Stimulated activated CD8-positive, alpha-beta memory T cell treated with anti-CD3 and anti-CD28 coated beads, Interleukin-15, amount 100 ng/mL, for 4 hours (primary cell): ENCODE measurements at places on chromosomes 16 and 17.

GRCh38 chr16:10558305-10558704 is 22.1 kb downstream of the EMP2 start:
- DNase-seq, result no peak

GRCh38 chr17:66126231-66126630 is 65.7 kb downstream of the CEP112 start:
- DNase-seq, result no peak

GRCh38 chr16:12678983-12679382 is 124.7 kb downstream of the CPPED1 start:
- no peak for DNase-seq

DNA sequence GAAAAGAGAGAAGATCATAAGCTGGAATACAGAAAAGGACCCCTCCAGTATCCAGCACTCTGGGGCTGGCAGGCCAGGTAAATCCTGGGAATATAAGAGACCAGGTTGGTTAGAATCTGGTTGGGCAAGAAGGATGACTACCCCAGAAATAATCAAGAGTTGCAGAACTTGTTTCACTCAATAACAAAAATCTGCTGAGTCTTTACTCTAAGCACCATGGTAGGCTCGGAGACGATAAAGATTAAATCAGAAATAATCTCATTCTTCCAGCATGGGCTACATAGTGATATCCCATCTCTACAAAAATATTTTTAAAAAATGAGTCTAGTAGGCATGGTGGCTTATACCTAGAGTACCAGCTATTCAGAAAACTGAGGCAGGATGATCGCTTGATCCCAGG is 138.0 kb upstream of the KCNJ16 start:
- no peak for DNase-seq

GRCh38 chr17:65633146-65633881 is 71.9 kb upstream of the AXIN2 start:
- no peak for DNase-seq

DNA sequence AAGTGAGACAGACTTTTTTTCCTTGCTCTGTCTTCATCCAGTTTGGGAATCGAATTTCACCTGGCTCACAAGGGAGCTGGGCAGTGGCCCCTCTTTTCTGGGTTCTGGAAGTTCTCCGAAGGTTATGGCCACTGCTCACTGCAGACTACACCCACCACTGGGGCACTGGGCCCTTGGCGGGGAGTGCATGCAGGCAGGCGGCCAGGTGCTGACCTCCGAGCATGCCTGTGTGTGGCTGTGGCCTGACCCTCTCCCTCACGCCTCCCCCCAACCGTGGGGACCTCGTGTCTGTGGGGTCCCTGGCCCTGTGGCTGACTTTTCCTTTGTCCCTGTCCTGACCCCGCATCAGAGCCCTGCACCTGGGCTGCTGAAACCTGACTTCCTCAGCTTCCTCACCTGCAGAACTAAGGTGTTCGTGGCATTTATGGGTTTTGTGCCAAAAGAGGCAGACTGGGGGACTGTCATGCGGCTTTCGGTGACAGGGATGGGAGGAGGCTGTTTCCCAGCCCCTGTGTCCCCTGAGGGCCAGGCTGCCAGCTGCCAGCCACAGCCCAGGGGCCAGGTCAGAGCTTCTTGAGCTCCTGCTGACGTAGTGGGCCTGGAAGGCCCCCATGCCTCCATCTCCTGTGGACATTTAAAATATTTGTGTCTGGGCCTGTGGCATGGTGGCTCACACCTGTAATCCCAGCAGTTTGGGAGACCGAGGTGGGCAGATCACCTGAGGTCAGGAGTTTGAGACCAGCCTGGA is 21.4 kb downstream of the ASPSCR1 start:
- no peak for DNase-seq

- no peak for DNase-seq
These were observed 23.9 kb downstream of the SRCAP start for GRCh38 chr16:30722916-30723315.

DNA sequence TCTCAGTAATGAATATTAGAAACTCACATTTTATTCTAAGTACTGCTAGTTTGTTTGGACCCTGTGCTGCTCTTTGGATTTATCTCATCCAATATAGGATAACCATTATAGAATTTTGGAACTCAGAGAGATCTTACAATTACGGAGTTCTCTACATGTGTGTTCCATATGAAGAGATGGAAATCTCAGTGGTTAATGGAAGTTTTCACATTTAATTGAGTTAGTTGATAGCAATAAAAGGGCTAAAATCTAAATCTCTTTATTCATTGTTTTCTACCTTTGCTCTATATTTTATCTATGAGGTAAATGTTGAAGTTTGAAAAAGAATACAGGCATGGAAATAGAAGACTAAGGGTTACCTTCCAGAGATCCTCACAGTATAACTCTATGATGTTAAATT is 558.0 kb upstream of the KIF2B start:
- DNase-seq, result no peak

DNA sequence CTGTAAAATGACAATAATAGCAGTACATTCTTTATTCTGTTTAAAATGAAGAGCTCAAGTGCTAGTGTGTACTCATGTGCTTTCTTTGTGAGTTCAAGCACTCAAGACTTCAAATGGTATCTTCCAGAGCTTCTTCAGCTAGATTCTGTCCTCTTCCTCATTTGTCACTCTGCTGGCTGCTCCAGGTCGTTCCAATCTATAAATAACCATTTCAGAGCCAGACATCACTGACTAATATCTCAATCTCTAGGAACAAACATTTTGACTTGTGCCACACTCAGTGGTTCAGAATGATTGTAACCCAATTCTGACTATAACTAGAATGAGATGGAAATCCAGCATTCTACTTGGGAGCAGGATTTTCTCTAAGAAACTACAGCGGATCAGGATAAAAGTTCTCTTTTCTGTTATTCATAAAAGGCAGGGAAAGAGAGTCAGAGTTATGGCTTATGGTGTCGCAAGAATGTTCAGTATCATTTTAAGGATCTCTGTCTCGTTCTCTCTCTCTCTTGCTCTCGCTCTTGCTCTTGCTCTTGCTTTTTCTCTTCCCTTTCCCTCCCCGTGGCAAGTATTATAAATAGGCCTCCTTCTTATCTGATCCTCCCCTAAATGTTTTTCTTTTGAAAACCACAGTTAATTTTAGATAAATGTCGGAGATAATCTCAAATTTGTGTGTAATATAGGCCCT is 116.3 kb upstream of the MAF start:
- DNase-seq, result no peak

- DNase-seq, result no peak
These were observed 238.9 kb downstream of the TOX3 start for GRCh38 chr16:52308051-52308450.

- no peak for DNase-seq
These were observed 7.1 kb upstream of the ZNF747 start for GRCh38 chr16:30541502-30542329.

DNA sequence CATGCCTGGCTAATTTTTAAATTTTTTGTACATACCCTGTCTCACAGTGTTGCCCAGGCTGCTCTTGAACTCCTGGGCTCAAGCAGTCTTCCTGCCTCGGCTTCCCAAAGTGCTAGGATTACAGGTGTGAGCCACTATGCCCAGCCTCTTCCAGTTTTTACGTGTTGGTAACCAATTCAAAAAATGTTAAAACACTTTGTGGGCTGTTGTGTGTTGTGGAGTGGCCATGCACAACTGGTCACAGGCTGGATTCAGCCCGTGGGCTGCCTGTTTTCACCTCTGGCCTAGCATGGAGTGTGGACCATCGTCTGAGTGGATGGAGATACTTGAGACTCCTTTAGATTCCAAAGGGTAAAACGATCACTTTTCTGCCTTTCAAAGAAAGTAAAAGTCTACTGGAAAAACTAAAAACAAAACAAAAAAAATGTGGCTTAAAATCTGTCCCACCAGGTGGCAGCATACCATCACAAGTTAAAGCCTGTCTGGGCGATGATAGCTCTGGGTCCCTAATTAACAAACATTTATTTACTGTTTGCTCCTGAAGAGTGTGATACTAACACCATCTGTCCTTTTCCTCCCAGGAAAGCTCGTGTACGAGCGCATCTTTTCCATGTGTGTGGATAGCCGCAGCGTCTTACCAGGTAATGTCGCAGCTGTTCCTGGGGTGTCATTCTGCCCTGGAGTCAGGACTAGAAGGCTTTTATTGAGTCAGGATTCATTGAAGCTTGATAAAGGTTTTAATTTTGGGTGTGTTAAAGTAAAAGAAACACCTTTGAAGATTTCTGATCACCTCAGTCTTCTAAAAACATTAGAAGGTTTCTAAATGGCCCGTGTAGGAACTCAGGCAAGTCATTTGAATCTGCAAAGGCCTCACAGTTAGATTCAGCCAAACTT is 45.8 kb downstream of the VPS35L start:
- no peak for DNase-seq

- DNase-seq, result no peak
These were observed 126.6 kb downstream of the ASIC2 start for GRCh38 chr17:33166472-33166871.

DNA sequence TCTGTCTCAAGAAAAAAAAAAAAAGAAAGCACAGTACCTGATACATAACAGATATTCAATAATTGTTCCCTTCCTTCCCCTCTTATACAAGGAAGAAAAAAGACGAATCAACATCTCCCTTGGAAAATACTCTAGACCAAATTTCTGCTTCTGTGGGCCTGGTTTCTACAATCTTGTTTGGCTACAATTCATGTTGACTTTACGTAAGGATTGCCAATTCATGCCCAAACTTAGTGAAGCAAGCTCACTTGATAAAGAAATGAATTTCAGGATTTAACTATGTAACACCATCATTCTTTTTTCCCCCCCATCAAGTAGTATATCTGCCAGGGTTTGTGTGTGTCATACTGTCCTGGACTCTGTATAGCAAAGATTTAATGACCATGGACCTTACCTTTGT is 134.2 kb upstream of the TBX2 start:
- DNase-seq, result no peak

GRCh38 chr17:63528183-63528582 is 5.0 kb downstream of the KCNH6 start:
- DNase-seq, result no peak

DNA sequence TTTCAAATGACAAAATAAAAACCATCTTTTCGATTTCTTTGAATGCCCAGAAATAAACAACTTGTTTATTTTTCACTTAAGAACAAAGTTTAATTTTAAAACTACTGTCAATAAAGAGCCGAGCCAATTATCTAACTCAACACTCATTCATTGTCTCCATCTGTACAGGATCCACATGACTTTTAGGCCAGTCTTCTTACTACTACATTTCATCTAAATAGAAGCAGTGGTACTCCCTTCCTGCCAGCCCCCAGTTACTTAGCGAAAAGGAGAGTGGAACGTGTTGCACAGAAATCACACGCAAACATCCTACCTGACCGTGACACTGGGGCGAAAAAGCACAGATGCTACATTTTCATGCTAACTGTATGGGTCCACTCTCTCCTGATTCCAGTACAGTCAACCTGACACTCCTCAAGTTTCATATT is 1.2 kb downstream of the GNA13 start:
- no peak for DNase-seq

DNA sequence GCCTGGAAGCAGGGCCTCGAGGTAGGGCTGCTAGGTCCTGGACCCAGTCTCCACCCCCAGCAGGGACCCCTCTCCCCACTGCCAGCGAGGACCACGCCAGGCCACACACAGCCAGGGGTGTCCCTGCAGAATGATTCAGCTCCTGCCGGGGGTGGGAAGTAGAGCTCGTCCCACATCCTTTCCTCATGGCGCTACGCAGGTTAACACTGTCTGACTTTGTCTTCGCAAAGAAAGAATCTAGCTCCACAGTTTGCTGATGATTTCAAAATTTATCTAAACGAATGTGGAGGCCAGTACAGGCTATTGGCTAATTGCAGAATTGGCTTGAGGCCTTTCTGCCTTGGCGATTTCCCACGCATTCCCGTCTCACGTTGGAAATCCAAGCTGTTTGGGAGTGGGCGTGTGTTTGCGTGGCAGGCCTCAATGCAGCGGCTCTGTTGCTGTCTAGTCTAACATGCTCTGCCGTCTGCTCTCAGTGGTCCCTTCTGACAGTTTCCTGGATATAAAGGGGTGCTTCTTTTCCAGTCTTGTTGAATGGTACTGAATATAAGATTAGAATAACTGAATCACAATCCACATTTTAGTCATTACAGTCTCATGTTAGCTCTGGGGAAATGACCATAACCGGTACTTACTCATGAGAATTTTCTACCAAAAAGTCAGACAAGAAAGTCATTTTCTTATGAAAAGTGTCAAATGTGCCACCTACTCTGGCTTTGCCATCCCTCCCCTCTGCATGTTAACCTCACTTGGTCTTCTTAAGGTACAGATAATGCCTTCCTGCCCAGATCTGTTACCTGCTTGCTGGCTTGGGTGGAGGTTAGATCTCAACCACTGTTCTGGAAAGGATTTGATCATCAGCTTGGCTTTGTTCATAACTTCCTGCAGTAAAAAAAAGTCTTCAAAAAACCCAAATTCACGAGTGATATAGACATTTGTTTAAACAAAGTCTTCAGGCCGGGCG is 252.4 kb downstream of the NTN1 start:
- DNase-seq, result no peak

GRCh38 chr16:57624044-57624688 is 4.3 kb upstream of the ADGRG1 start:
- DNase-seq, result no peak

- DNase-seq, result no peak
These were observed 5.7 kb downstream of the CFAP119 start for GRCh38 chr16:30755955-30756780.

GRCh38 chr16:8376430-8376829 is 213.9 kb downstream of the TMEM114 start:
- no peak for DNase-seq

DNA sequence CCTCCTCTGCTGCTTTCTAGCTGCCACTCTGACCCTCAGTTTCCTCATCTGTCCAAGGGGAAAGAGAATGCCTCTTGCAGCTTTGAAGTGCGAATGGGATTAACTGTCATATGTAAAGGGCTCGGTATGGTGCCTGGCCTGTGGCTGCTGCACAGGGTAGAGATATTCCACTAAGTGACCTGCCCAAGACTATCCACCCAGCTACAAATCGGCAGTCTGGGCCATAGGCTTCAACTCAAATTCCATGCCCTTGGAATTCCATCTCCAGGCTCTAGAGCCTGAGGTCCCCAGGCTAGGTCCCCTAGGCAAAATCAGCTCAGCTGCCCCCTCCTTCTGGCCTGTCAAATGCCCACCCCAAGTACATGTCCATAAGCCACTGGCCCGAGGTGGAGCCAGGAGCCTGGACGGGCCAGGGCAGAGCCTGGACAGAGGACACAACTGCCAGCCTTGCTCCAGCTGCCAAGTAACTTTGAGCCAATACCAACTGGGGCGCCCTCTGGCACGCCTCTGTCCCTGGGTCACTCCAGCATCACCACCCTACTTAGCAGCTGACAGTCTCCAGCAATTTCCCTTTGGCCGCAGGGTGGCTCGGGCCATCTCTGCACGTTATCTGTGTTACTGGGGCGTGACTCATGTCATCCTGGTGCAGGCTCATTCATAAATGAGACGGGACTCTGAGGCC is 57.2 kb downstream of the SDK2 start:
- DNase-seq, result no peak

DNA sequence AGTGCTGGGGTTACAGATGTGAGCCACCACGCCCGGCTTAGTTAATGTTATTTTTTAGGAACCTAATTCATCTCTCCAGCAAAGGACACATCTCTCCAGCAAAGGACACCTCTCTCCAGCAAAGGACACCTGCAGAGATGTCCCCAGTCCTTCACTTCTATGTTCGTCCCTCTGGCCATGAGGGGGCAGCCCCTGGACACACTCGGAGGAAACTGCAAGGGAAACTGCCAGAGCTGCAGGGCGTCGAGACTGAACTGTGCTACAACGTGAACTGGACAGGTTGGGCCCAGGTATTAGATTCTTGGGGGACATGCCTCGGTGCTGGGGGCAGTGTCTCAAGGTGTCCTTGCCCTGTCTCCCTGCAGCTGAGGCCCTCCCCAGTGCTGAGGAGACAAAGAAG is 4.7 kb downstream of the PFAS start:
- DNase-seq, result no peak
